ENCODE measurements at places on chromosomes 7 and 10.

DNA sequence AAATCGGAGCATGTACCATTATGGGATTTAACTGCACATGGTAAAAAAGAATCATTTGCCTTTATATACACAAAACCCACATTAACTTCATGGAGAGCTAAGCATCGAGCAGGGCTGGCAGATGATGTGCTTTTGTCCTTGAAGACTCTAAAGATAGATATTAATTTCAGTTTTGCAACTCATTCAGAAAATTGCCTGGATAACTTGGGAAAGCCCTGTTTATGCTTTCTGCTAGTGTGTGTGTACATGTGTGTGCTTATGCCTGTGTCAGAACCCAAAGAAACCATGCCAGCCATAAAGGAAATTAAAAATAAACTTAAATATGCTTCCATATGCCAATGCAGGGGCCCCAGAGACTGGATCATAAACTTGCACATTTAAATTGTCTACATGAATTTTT is 640.0 kb downstream of the PARD3 start:
- DNase-seq, result no peak

GRCh38 chr7:1087465-1087814 is 473 bp upstream of the GPER1 start:
- no peak for DNase-seq

DNA sequence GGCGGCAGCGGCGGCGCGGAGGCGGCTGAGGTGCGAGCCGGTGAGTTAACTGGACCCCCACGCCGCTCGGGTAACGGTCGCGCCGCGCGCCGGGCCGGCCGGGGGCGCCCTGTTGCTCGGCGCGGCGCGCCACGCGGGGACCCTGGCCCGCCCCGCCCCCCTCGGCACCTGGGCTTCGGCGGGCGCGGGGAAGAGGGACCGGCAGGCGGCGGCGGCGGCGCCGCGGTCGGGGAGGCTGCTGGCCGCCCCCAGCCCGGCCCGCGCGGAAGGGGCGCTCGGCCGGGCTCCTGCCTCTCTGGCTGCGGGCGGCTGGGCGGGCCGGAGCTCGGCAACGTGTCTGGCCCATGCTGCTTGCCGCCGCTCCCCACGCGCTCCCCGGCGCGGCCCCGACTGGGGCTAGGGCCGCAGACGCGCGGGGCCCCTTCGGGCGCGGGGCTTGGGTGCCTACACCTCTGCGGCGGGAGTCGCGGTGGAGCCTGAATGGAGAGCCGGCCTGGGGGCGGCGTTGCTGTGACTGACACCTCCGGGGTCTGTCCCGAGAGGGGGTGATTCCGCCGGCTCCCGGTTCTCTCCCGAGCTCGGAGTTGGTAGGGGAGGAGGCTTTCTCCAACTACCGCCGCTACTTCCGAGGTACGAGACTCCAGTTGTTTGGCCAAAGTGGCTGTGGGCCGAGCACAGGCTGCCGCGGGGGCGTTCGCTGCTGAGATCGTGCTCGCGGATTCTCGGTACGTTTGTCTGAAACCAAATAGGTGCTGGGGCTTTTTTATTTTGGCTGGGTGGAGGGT is 494 bp downstream of the PALS2 start:
- peak; percentile 82 for DNase-seq

GRCh38 chr7:155674556-155674955 is 30.1 kb downstream of the RBM33 start:
- no peak for DNase-seq

DNA sequence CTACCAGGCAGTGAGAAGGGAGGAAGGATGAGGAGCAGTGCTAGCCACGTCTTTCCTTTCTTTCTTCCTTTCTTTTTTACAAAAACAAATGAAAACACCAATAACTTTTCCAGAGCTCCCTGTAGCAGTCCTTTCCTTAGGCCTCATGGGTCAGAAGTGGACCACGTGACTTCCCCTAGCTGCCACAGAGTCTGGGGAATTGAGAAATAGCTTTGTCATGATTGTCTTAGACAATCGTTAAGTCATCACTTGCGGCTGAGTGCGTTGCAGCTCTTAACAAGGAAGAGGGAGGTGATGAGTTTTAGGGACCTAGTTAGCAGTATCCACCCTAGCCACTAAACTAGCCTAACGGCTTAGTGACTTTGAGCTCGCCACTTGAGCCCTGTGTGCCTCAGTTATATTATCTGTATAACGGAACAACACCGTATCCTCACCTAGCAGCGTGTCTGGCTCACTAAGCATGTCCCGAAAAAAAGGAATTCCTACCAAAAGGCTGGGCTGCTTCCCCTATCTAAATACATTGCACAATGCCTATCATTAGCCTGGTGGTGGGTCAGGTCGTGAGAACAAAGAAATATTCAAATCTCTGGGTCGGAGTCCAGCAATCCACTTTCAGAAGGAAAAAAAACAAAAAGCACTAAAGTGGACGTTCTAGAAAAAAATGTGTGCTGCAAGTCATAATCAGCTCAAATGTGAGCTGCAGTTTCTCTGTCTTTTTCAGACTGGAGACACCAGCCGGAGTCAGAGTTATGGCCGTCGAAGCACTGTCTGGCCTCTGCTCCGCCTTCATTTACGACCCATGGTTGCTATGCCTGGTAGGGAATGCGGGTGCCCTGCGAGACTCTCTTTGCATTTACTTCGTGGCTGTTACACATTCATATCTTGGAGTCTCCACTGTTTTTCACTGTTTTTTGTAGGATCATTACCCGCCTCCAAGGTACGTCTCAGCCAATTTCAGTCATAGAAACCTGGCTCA is 338.5 kb upstream of the FOXK1 start:
- DNase-seq, result no peak

DNA sequence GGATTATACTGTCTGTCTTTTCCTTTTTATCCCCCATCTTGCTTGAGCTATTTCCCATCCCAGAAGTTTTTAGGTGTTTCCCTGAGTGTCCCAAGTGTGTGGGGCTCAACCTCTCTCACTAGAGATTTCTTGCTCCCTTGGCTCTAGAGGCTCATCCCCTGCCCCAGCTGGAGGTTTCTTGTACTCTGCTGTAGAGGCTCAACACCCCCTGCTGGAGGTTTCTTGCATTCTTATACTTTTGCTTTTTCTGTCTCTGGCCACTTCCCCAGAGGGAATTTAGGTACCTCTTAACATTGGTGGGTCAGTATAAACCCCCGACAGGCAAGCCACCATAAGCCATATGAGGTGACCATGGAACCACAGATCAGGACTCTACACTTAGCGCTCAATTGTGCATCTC is 114.2 kb upstream of the FAM3C start:
- no peak for DNase-seq

GRCh38 chr10:132095403-132096113 is 29.8 kb downstream of the JAKMIP3 start:
- no peak for DNase-seq

DNA sequence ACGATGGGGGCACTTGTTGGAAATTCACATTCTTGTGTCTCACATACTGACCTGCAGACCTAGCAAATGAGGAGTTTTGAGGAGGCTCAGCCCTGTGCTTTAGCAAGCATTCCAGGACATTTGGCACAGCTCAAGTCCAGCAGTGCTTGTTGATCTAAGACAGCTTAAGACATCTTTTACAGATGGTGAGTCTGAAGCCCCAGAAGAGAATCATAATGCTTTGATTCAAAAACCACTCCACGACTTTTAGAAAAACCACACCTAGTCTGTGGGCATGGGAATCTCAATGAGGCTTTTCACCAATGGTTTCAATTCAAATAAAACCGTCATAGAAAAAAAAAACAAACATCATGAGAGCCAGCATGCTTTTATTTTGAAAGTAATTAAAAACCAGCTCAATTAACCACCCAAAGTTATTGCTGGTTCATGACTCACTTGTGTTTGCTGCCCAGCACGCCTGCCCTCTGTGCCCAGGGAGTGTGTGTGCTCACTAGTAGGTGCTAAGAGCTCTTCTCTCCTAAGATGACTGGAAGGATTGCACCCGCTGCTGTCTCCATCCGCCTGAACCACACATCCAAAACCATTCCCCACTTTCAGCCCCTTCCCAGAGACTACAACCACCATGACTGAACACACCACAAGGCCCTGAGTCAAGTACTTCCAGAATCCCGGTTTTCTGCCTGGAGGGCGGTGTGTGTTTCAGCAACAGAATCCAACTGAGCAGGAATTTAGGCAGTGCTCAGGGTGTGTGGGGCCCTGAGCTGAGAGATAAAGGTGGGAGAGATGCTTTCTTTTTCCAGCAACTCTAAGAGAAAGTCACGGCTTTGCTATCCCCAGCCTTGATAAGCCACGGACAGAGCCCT is 130.2 kb upstream of the ADAM12 start:
- DNase-seq, result no peak

DNA sequence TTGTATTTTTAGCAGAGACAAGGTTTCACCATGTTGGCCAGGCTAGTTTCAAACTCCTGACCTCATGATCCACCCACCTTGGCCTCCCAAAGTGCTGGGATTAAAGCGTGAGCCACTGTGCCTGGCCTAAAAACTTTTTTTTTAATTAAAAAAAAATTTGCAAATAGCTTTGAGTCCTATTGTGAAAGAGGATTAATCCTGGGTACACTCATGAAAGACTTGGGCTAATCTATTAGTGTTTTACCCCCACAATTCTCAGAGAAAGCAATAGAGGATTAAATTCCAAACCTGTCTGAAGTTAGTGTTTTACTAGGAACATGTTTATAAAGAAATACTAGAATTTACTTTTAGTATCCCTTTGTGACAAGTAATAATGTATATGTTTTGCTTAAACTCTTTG is 76.9 kb upstream of the ITGB1 start:
- DNase-seq, result no peak

DNA sequence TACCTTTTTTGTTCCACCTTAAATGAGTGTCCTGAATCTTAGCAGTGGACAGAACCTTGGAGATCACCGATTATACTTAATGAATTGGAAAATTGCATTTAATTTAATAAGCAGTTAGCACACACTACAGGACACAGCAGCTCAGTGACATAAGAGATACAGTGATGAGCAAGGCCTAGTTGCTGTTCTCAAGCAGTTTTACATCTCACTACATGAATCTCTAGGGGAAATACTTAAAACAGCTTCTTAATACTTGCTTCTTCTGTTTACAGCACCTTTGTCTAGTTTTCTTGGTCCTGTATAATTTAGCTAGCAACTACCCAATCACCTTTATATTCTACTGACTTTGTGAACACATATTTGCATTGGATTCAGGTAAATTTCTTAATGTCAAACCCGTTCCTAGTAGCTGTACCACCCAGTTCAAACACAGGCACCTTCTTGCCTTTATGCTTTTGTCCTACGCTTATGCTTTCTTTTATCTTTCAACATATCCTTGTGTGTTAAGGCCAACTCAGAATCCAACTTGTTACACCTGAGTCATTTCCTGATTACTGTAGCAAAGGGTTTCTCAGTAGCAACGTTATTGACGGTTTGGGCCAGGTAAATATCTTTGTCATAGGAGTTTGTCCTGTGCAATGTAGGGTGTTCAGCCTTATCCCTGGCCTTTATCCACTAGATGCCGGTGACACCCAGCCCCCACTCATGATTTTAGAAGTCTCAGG is 1.8 kb downstream of the STAM start:
- no peak for DNase-seq

- DNase-seq, result no peak
Observed at GRCh38 chr10:86411281-86411841, 44.8 kb upstream of the GRID1 start.

GRCh38 chr7:139548302-139549028 is 25.0 kb downstream of the CLEC2L start:
- DNase-seq, result no peak

DNA sequence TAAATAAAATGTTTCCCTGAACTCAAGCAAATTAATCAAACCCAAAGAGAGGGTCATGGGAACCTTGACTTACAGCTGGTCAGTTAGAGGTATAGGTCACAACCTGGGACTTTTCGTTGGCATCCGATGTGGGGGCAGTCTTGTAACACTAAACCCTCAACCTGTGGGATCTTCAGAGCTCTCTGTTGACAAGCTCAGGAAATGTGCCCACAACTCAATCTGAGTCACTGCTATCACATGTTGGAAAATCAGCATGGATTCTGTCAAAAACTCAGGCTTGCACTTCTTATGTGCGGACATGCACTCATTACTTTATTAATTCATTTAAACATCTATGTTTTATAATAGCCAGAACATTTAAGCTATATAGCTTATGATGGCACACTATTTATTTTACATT is 424.6 kb upstream of the SORCS1 start:
- no peak for DNase-seq

- DNase-seq, result peak; percentile 65
Observed at GRCh38 chr10:68897336-68897741, 3.8 kb upstream of the DDX50 start.

DNA sequence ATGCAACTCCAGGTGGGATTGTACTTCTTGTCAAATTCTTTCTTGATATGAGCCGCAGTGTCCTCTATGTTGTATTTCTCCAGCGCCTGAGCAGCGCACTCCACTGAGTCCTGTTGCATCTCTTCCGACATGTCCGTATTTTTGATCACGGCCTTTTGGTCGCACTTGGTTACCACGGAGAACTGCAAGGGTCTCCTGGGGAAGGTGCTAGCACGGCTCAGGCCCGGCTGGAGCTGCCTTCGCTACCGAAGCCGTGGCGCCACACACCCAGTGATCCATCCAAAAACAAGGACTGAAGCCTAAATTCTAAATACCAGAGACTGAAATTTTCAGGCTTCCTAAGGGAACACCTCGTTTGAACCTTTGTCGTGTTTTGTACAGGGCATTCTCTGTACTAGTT is 194.4 kb upstream of the SEMA3D start:
- DNase-seq, result no peak
